Activated naive CD8-positive, alpha-beta T cell treated with anti-CD3 and anti-CD28 coated beads, Interleukin-2, amount 10 ng/mL, durations not matched to agents 7 days and 5 days (primary cell): ENCODE measurements at places on chromosomes 4 and X.

DNA sequence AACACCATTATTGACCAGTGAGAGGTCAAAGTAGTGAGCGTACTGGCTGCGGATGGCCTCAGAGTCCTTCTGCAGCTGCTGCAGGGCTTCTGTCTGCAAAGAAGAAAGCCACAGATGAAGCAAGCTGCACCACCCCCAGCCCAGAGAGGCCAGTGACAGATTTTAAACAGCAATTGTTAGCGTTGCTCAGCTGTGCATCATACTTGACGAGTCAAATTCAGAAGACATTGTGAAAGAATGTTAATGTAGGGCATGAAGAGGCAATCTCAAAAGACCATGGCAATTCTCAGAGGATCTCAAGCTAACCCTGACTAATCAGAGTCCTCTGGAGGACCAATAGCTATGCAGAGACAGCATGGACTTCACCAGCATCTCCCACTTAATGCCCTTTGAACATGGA is 16.6 kb downstream of the DKC1 start:
- DNase-seq, result no peak

DNA sequence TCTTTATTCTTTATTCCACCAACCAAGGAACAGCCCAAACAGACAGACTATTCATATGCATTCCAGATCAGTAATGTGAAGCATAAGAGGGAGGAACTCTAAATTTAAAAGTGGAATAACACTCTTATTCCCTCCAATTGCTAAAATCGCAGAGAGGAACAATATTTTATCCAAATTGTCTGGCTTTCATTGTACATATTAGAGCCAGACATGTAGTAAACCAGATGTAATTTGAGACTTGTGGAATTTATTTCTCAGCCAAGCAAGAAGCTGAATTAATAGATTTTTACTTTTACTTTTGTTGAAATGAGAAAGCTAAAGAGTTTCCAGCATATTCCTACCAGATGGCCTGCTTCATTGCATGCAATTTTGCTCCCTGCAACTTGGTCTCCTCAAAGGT is 674.6 kb upstream of the SLIT2 start:
- DNase-seq, result no peak

GRCh38 chrX:54808109-54808604 is 612 bp downstream of the MAGED2 start:
- peak; percentile 60 for DNase-seq

- DNase-seq, result peak; percentile 81
These were observed 450 bp downstream of the ACSL1 start for GRCh38 chr4:184825141-184825895.

DNA sequence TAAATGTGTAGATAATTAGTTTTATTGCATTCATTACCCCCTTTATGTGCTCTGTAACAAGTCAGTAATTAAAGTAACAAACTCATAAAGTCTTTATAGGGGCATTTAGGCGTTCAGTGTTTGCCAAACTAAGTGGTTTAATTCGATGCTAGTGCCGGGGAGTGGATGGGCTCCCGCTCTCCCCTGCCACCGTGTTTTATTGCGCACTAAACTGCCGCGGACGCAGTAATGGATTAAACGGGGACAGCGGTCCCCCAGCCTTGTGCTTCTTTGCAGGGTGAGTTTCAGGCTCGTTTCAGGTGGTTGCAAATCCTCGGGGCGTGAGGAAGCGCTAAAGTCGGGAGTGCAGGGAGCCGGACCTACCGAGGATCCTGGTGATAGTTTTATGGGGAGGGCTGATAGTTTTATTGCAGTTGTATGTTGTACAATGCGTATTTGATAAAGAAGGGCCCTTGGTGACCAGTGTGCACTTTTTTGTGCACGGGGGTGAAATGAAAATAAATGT is 1.6 kb upstream of the PHOX2B start:
- DNase-seq, result no peak

- DNase-seq, result no peak
These were observed 673.6 kb upstream of the TENM3 start for GRCh38 chr4:181569553-181569952.
